ENCODE measurements at places on chromosomes 6 and 20. TPM values are rescaled to one million over a fixed set of nuclear protein-coding genes. Genes with fewer than 3 reads are reported as not detected.

Gene HTR1B
- 0.19 TPM for total RNA-seq

Gene GLP1R
- not detected for total RNA-seq

Gene TMEM244
- not detected for total RNA-seq

Gene ABHD16B
- total RNA-seq, result not detected

Gene PLG
- not detected for total RNA-seq

Gene SYTL3
- total RNA-seq, result 1.5 TPM

Gene C20orf204
- total RNA-seq, result 0.15 TPM

Measured in A549 treated with Mapracorat at 1 μM for 4 hours (cell line).